ENCODE measurements at places on chromosomes 2 and 18. TPM values are rescaled to one million over a fixed set of nuclear protein-coding genes. Genes with fewer than 3 reads are reported as not detected.
A peak's percentile ranks its signal among the peaks of the same experiment; 100 is the strongest.

DNA sequence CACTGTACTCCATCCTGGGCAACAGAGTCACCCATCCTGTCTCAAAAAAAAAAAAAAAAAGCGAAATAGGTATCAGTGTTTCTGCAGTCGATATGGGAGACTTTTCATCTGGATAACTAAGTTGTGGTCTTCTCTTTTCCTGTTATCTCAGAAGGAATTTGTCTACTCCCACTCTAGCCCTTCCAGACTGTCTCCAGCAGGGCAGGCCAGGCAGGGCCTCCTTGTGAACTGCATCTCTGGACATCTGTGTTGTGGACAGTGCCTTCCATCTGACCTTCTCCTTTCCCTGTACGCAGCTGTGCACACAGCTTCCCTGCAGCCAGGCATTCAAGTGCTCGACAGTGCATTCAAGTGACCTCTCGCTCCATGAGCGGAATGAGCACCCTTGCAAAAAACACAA, 110.2 kb downstream of the CABLES1 start:
- DNase-seq: no peak

Gene COL4A3
- polyA plus RNA-seq: 0.05 TPM

GRCh38 chr2:154855138-154855537, 156.6 kb downstream of the KCNJ3 start:
- DNase-seq: no peak

- DNase-seq: no peak
These were observed 934.1 kb upstream of the KLHL29 start for GRCh38 chr2:22450831-22451230.

DNA sequence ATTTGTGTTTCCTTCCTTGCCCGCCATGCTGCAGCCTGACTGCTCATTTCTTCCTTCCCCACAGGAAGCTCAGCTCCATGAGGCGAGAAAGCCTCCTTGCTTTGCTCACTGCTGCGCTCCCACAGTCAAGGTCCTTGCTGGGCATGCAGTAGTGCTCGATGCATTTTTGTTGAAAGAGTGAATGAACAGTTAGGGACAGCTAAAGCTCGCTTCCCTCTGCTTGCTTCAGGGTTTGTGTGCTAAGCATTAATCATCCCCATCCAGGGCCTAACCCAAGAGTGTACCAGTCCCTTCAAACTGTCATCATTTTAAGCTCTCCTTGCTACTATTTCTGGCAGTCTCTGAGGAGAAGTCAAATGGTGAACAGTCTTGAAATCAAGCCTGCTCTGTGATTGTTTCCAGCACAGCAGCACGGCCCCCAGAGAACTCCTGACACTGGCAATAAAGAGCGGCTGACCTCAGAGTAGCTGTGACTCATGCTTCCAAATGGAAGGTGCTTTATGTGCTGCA, 171.7 kb upstream of the SOX11 start:
- DNase-seq: peak; percentile 55

- DNase-seq: peak; percentile 13
These were observed 20.6 kb downstream of the CROCC2 start for GRCh38 chr2:240926516-240927389.

Measured in fibroblast of lung (primary cell).